K562 (cell line): ENCODE measurements at places on chromosomes 2 and 18.

GRCh38 chr2:120392923-120393322 is 47.0 kb downstream of the INHBB start:
- DNase-seq = no peak

DNA sequence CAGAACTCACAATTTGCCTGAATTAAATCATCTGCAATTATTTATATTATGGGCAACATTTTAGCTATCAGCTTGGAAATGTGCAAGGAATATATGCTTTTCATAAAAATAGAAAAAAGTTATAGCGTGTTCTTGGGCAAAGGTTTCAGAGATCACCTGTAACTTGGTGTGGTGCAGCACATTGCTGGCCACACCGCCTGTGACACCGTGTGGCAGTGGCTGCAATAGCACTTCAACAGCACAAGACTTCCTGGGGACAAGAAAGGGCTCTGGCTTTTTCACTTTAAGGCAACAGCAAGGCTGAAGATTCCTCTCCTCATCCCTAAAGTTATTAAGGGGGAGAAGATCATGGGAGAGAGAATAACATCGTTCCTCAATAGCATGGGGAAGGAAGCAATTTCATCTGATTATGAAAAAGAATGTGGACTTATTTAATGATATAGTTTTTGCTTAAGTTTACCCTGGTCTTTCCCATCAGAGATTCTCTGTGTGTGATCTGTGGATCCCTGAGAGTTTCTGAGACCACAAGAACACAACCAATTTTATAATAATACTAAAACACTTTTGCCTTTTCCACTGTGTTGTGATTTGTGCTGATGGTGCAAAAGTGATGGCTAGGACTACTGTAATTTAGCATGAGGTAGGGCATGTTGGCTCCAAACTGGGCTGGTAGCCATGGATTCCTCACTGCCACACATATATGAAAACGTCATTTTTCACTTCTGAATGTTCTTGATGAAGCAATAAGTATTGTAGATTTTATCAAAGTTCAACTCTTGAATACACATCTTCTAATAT is 15.0 kb upstream of the SERPINB3 start:
- no peak for DNase-seq

- DNase-seq = no peak
Observed at GRCh38 chr2:64168756-64169155, 24.5 kb upstream of the PELI1 start.

- no peak for DNase-seq
Observed at GRCh38 chr2:138157372-138157771, 193.1 kb downstream of the HNMT start.

DNA sequence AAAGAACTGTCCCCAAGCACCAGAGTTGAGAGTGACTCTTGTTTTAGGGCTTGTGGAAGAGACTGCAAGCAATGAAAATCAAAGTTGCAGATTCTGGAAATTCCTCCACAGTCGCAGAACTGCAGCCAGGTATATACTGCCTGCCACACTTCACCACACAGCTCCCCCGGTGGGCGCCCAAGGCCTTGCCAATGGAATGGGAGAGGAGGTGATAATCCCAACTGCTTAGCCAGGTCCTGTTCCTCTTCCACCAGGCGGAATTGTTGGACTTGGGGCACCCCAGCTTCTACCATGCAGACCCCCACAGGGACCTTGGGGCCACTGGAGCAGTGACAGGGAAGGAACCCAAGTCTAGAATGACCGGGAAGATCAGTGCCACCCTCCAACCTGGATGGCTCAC is 4.8 kb upstream of the PDIA6 start:
- DNase-seq = no peak

GRCh38 chr18:32091325-32091723 is 350 bp upstream of the RNF138 start:
- no peak for DNase-seq

GRCh38 chr2:143839456-143839855 is 680.5 kb downstream of the ZEB2 start:
- no peak for DNase-seq

GRCh38 chr18:39647627-39648534 is 2082.3 kb upstream of the CELF4 start:
- no peak for DNase-seq

- DNase-seq = peak; percentile 70
Observed at GRCh38 chr2:159185401-159186130, 100.9 kb downstream of the WDSUB1 start.

GRCh38 chr18:77019641-77020040 is 112.9 kb downstream of the MBP start:
- DNase-seq = no peak

- no peak for DNase-seq
Observed at GRCh38 chr2:234136461-234136860, 86.0 kb downstream of the SPP2 start.

DNA sequence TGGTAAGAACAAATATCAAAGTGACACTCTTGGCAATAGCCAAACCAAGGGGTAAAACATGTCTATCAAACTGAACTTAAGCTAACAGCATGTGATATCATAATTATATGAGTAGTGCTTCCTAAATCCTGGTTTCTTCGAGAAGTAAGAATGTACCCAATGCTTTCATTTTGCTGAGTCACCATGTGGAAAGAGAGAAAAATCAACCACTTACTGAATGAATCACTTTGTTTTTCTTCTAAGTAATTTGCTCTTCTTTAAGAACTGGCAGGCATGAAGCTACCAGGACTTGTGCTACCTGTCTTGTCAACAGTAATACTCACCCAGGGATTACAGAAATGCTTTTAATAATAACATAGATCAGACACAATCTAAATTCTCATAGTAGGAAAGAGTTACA is 19.0 kb upstream of the DUSP19 start:
- DNase-seq = peak; percentile 58

- no peak for DNase-seq
Observed at GRCh38 chr2:6470518-6470917, 395.2 kb downstream of the CMPK2 start.

DNA sequence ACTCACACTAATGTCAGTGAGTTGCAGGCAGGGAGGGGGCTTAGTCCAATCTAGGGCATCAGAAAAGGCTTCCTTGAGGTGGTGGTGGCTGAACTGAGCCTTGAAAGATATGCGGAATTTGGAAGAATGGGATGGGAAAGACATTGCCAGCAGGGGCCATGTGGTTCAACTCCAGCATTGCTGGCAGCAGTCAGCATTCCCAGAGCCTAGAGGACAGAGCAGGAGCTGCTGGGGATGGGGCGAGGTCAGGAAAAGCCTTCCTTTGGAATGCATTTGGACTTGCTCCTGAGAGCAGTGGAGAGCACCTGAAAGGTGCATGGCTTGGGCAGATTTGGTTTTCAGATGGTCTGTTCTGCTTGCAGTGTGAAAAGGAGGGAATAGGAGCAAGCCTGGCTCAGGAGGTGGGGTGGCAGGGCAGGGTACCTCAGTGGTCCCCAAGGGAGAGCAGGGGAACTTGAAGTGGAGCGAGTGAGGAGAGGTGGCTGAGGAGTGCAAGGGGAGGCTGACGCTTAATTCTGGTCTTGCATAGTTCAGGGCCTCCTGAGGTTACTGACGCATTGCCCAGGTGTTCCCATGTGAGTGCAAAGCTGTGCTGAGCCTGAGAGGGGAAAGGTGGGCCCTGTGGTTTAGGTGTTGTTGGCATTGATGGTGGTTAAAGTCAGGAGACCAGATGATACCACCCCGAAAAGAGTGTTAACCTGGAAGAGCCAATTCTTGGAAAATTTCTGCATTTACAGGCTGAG is 112.1 kb upstream of the MGAT5 start:
- DNase-seq = no peak
